Spleen (tissue), 13 donors: ENCODE measurements at places on chromosomes 16 and 17.

- DNase-seq = peak; percentile 58
These were observed 21.8 kb downstream of the DRC3 start for GRCh38 chr17:17994271-17995069.

GRCh38 chr17:14355556-14355955 is 54.7 kb downstream of the HS3ST3B1 start:
- no peak for DNase-seq

- no peak for DNase-seq
These were observed 173.3 kb upstream of the CACNG5 start for GRCh38 chr17:66661411-66662256.

DNA sequence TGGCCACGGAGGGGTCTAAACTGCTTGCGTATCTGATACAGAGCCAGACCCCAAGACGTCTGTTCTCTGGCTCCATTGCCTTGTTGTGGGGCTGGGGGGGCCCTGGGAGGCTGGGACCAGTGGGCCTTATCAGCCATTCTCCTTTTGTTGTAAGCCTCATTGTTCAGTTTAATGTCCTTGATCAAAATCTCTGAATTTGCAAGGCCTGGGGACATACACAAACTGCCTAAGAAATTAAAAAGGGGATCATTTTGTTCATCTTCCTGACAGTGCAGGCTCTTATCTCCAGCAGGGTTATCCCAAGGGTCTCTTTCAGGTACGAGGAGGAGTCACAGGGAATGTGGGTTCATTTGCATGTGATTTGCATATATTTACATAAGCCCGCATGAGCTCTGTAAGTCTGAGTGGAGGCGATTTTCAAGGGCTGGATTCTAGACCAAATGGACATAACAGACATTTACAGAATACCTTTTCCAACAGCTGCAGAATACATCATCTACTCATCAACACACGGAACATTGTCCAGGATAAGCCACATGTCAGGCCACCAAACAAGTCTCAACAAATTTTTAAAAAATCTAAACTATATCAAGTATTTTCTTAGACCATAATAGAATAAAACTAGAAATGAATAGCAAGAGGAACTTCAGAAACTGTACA is 269.8 kb downstream of the RBFOX1 start:
- DNase-seq = no peak

GRCh38 chr17:28405632-28406472 is at the start of gene SLC46A1:
SLC46A1 (minus strand) TSS chr17:28406212; CDS start chr17:28406114, 98 bp downstream.
- peak; percentile 87 for DNase-seq

DNA sequence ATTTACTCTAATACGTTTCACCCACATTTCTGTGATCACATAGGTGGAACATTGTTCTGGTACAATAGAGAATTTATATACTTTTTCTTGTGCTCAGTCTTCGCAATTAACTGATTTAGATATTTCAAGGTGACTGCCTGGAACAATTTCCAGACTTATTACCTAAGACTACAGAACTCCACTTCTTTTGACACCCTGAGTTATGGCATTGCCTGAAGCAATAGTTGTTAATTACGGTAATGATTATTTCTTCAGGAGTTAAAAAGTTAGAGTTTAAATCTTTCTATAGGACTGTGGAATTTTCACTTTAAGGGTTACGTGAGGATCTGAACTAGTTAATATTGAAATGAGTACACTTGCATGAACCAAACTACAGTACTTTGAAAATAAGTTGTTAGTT is 74.8 kb downstream of the MAP2K6 start:
- DNase-seq = no peak

DNA sequence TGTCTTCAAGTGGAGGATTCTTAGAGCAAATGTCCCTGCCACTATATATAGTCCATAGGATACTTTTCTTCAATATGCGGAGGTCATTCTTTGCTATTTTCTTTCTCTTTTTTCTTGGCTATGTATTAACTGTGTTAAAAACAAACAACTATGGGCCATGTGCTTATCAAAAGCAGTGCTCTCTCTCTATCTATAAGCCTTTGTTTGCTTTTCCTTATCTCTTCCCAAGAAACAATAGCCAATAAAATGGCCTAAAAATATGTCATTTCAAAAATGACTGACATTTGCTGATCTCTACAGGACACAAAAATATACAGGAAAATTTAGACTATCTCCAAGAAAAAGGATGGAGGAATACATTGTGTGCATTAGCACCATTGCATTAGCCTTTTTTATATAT is 212.1 kb downstream of the MAF start:
- no peak for DNase-seq

DNA sequence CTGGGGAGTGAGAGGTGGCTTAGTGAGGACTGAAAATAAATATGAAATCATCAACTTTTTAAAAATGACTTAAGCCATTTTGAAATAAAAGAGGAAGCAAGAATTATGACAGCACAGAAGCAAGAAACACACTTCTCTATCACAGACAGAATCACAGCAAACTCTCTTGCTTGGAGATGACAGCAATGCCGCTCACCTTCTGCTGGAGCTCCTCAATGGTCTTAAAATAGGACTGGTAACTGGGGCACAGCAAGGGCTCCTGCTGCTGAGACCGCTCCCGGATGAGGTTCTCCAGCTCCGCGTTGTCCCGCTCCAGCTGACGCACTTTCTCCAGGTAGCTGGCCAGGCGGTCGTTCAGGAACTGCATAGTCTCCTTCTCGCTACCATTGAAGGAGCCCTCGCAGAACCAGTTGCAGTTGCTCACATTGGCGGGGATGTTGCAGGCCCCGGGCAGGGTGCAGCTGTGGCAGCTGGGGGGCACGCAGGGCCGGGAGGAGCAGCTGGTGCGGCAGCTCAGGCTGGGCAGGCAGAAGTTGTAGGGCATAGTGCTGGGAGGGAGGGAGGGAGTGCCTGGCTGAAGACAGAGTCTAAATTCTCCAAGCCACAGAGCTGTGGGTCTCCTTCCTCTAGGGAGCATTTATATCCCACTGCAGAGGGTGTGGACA is at the start of gene KRT31:
KRT31 (minus strand) TSS at position 613 of the 665 bp plus-strand sequence; CDS start at position 544, 69 bp downstream.
- no peak for DNase-seq

GRCh38 chr16:19864566-19864965 is 20.1 kb downstream of the GPRC5B start:
- DNase-seq = peak; percentile 33

DNA sequence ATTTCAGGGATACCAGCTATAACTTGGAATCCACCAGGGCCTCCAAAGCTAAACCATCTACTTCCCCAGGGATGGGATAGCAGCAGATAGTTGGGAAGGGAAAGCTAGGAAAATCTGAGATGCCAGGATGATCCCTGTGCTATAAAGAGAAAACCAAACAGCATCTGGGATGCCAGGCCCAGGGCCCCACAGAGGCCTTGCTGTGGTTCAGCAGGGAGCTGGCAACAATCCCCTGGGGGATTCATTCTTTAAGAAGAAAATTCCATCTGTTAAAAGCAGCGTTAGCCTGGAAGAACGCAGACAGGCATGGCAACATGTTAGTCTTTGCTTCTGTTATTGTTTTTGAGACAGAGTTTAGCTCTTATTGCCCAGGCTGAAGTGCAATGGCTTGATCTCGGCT is 16.6 kb downstream of the MYO18A start:
- DNase-seq = peak; percentile 6

- no peak for DNase-seq
These were observed 346.0 kb downstream of the PMP22 start for GRCh38 chr17:14919094-14919493.

- no peak for DNase-seq
These were observed 112.0 kb upstream of the SMURF2 start for GRCh38 chr17:64773836-64774761.

DNA sequence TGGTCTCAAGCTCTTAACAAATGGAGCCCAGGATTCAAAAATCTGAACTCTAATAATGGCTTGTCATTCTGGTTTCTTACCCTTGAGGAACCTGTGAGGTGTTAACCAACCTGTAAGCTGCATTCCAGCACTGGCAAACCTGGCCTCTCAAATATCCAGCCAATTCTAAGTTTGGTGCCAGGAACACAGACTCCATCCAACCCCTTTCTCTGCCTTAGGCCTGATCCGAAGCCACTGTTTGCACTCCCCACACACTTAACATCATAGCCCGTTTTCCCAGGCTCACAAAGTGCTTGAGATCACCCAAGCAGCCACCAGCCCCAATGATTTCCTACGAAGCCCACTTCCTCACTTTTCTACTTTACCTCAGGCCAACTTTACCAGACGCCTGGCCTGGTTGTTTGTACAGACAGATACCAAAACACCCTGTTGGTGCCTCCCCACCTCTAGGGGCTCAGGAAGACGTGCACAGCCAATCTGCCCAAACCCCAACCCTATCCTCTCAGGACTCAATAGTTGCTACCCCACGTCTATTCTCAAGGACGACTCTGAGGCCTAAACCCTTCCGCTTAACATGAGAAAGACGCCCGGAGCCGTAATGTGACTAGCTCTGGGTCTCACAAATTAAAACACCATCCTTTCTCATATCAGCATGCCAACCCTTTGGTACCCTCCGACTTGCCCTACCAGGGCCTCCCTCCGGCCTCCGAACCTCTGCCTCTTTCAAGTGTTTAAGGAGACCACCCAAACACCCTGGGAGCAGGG is 3.2 kb upstream of the PER1 start:
- no peak for DNase-seq

DNA sequence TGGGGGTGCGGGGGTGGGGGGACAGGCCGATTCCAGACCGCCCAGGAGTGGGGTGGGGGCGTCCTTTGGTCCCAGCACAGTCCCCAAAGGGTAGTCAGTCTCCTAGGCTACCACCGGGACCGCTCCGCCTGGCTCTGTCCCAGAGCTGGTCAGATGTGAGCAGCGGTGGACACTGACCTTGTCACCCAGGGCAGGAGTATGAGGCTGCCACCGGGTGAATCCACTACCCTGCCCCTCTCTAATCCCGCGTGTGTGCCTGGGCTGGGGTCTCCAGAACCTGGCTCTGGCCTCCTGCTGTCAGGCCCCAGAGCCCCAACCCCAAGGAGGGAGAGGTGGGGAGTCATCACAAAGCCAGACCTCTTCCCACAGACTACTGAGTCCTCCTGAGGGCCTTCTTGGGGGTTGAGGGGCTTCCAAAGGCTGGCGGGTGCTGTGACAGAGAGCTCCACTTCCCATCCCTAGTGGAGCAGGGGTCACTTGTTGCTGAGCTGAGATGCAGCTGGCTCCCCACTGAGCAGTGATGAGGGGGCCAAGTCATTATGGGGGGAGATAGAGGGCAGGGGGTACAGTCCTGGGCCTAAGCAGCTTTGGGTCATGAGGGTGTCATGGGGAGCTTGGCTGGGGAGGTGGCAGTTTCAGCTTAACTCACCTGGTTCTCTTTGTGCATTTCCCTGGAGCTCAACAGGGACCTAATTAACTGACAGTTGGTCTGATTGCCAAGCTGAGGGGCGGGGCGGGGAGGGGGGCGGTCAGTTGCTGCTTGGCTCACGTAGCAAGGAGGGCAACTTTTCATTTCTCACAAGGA is 1.2 kb downstream of the PPP1R1B start:
- no peak for DNase-seq

DNA sequence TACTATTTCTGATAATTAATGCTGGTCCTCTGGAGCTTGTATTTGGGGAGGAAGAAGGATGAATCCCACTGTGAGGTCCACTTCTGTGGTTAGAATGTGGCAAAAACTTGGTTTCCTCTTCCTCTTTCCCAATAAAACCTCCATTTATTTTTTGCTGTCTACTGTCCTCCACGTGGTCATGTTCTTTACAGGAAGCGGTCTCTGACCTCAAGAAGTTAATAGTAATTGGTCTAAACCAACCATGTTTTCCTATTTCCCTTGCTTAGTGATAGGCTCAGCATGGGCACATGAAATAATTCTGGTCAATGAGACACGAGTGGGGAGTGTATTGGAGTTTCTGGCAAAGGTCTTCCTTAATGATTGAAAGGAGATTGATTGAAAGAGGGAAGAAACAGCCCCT is 33.9 kb downstream of the CHP2 start:
- DNase-seq = no peak

DNA sequence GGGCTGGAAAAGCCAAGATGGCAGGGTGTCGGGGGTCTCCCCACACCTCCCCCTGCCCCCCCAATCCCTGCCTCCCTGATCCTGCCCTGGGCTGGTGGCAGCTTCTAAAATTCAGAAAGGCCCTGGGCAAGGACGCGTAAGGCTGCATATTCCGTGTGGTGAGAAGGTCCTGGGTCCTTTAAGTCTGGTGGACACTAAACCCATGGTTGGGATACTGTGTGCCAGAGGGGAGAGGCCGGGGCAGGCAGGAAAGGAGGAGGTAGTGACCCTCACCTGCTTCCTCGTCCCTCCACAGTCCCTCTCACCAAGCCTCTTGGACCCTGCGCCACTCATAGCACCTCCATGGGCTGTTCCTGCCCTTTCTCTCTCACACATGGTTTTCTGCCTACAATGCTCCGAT is 28.8 kb downstream of the PRKAR1A start:
- DNase-seq = no peak

DNA sequence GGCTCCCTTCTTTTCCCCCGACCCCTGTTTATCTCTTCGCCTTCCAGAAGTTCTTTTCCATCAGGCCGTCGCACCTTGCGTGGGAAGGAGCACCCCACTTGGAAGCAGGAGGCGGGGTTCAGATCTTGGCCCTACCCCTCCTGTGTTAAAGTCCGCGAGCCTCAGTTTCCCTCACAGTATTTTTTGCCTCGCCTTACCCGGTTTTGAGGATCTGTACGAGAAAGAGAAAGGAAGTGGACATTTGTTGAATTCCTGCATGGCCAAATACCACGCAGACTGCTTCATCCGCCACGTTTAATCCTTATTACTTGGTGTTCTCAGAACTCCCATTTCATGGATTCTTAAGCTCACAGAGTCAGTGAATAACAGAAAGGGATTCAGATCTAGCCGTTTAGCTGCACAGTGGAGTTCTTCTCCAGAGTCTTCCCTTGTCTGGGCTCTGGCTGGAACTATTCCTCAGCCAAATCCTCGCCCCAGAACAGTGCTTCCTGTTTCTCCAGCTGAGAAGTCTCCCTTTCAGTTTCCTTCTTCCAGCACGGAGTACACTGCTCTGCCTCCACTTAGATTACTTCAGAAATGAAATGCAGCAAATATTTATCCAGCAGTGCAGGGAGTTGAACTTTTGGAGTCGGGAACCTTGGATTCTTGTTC is 590 bp downstream of the TMEM219 start:
- no peak for DNase-seq

- DNase-seq = peak; percentile 77
These were observed 127.7 kb downstream of the XYLT1 start for GRCh38 chr16:17343028-17343427.

DNA sequence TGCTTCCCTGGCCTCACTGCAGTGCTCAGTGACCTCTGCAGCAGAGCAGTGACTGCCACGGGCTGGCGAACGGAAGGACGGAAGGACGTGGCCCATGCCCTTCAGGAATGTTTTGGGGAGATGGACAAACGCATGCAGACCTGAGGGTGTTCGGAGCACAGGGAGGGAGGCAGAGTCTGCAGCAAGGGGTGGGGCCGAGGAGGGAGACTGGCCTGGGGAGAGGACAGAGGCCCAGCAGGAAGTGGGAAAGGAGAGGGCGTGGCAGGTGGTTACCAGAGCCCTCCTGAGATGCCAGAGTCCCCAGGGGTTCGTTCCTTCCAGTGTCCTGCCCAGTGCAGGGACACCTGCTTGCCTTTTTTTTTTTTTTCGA is 21.9 kb downstream of the ADORA2B start:
- DNase-seq = peak; percentile 47

GRCh38 chr16:19959736-19960135 is 75.1 kb upstream of the GPRC5B start:
- no peak for DNase-seq

GRCh38 chr16:21990381-21990944 is 10.5 kb downstream of the PDZD9 start:
- DNase-seq = no peak
